ENCODE measurements at places on chromosomes 11 and 22.
A peak's percentile ranks its signal among the peaks of the same experiment; 100 is the strongest.

DNA sequence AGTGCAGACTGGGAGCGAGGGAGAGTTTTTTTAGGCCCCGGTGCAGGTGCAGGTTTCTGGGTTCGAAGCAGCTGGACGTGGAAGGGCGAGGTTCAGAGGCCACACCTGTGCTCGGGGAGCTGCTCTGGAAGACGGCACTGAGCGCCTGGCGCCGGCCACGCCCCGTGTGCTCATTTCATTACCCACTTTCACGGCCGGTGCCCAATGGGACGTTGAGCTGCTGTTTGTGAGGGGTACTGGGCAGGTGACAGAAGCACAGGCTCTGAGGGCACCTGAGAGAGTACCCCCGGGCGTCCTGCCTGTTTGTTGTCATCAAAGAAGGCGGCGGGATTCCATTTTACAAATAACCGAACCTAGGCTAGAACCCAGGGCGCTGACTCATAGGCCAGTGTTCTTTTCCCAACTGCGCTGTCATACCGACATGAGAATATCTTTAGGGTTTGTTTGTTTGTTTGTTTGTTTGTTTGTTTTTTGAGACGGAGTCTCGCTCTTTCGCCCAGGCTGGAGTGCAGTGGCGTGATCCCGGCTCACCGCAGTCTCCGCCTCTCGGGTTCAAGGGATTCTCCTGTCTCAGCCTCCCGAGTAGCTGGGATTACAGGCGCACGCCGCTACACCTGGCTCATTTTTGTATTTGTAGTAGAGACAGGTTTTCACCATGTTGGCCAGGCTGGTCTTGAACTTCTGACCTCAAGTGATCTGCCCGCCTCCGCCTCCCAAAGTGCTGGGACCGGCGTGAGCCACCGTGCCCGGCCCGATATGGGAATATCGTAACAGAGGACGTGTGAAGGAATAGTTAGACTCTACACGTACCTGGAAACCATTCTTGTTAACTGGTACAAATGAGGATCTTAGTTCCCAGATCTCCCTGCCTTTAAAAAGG is 16.6 kb upstream of the SPTBN2 start:
- DNase-seq: peak; percentile 70

DNA sequence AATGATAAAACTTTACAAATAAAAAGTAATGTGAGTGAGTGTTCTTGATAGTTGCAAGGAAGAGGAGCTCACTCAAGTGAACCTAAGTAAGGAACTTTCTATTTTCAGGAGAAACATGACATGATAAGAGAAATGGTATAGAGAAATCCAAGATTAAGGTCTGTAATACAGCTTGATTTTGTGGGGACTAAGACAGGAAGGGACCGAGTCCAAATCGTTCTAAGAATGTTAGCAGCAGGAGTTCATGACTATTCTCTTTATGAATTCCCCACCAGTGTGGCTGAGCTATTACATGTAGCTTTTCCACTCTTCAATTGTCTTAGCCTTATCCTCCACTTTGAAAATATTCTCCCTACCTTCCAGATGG is 698.6 kb upstream of the ARHGAP42 start:
- no peak for DNase-seq

DNA sequence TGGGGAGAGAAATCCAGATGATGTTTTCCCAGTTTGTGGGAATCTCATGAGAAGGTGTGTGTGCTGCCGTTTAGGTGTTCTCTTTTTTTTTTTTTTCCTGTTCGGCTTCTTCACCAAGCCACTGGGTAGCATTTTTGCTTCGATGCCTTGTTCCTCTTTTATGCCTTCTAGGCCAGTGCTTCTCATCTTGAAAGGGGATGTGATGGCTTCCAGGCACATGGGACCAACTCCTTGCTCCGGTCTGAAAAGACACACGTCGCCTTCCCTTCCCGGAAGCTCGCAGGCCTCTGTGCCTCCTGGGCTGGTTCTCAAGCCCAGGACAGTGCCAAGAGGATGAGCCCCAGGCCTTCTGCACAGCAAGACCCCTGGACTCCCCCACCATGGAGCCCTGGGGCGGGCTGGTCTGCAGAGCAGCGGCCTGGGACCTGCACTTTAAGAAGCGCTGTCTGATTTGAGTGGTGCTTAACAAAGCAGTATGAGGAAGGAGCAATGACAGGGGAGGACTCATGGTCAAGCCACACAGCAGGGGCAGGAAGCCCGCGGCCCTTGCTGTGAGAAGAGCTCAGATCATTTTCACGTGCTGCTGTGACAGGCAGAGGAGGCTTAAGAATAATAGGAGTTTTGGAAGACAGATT is 158.8 kb downstream of the MPPED1 start:
- no peak for DNase-seq

GRCh38 chr11:126914941-126915340 is 85.6 kb downstream of the KIRREL3 start:
- DNase-seq: no peak

DNA sequence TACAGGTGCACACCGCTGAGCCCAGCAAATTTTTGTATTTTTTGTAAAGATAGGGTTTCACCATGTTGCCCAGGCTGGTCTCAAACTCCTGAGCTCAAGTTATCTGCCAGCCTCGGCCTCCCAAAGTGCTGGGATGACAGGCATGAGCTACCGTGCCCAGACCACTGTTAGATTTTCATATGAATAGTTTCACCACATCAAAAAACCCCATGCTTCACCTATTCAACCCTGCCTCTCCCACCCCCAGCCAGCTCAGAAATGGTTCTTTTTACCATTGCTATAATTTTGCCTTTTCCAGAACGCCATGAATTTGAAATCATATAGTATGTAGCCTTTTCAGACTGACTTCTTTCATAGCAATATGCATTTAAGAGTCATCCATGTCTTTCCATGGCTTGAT is 37.9 kb downstream of the CDPF1 start:
- no peak for DNase-seq

- no peak for DNase-seq
Observed at GRCh38 chr11:13140028-13140870, 131.1 kb downstream of the RASSF10 start.

GRCh38 chr22:19873960-19874306 is 19.3 kb upstream of the GNB1L start:
- no peak for DNase-seq

GRCh38 chr22:31292236-31292989 is at the start of gene PIK3IP1:
PIK3IP1 (minus strand) TSS chr22:31292488; CDS start chr22:31292344, 144 bp downstream.
- DNase-seq: peak; percentile 91

GRCh38 chr11:125082611-125083311 is 19.7 kb downstream of the SLC37A2 start:
- DNase-seq: peak; percentile 34

Data from activated CD8-positive, alpha-beta memory T cell treated with anti-CD3 and anti-CD28 coated beads, Interleukin-2, amount 10 ng/mL, durations not matched to agents 7 days and 5 days (primary cell).